Mesothelial cell of epicardium (in vitro differentiated cells): ENCODE measurements at places on chromosomes 7 and 10. TPM values are rescaled to one million over a fixed set of nuclear protein-coding genes. Genes with fewer than 3 reads are reported as not detected.

DNA sequence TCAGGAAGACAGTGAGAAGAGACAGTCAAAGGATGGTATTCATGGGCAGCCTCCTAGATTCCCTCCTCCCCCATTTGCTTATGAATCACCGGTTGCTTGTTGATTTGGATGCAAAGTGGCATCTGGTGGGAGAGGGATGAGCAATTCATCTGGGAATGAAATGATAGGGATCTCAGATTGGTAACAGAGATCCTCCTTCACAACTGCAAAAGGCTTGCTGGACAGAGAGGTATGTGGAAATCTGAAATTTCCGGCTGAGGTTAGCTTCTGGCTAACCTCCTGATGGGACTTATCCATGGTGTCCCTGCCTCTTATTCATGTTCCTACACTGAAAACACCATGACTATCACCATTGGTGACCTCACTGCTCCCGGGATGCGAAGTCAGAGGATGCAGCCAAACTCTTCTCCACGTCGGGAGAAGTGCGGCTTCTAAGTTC, 48.4 kb upstream of the PODXL start:
- no peaks in the 10 kb centered on the region for H3K27me3 ChIP-seq
- no peaks in the 10 kb centered on the region for H3K36me3 ChIP-seq
- peak overlapping the region; percentile 95 for H3K27ac ChIP-seq
- H3K4me1 ChIP-seq = peaks cover 69% of the 10 kb centered on the region
- no peak overlapping the region for H3K4me3 ChIP-seq

DNA sequence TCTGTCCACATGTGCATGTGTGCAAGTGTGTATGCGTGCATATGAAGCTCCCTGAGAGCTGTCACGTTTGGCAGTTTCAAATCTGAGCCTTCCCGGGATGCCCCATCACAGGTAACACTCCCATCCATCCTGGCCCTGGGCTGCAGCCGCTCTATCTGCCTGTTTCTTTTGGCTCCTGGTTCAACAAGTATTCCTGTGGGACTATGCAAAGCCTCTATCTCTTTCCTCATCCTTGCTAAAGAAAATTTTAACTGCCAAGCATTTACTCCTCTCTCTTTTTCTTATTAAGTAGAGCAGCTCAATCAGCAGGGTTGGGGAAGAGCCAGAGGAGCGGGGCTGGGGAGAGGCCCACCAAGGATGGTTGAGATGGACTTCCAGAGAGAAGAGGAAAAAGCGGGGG, 24.4 kb upstream of the PDCD4 start:
- H3K27ac ChIP-seq = peak overlapping the region; percentile 11
- no peak overlapping the region for H3K4me3 ChIP-seq

GRCh38 chr10:59976909-59977308, 70.6 kb upstream of the CCDC6 start:
- no peak overlapping the region for H3K27ac ChIP-seq
- H3K4me1 ChIP-seq = peaks cover 11% of the 10 kb centered on the region
- no peak for DNase-seq
- no peak overlapping the region for H3K4me3 ChIP-seq
- peaks cover 14% of the 10 kb centered on the region for H3K36me3 ChIP-seq
- no peaks in the 10 kb centered on the region for H3K27me3 ChIP-seq

- no peak overlapping the region for H3K4me3 ChIP-seq
- H3K27ac ChIP-seq = peak overlapping the region; percentile 33
- peaks cover 52% of the 10 kb centered on the region for H3K36me3 ChIP-seq
- H3K4me1 ChIP-seq = peaks cover 31% of the 10 kb centered on the region
- no peaks in the 10 kb centered on the region for H3K27me3 ChIP-seq
- no peak for DNase-seq
Observed at GRCh38 chr7:76352193-76352592, 6.6 kb downstream of the YWHAG start.

- peaks cover 47% of the 10 kb centered on the region for H3K36me3 ChIP-seq
Observed at GRCh38 chr7:141563956-141564623, 12.9 kb downstream of the AGK start.

- DNase-seq = no peak
- H3K4me3 ChIP-seq = no peak overlapping the region
- H3K27me3 ChIP-seq = no peaks in the 10 kb centered on the region
- H3K27ac ChIP-seq = peak overlapping the region; percentile 34
Observed at GRCh38 chr7:100567751-100568175, 5.9 kb downstream of the SAP25 start.

COL13A1 gene
- 12.6 to 14.4 TPM (median 14.1 TPM) in 3 replicates for total RNA-seq

EBLN1 gene
- not detected in 3 replicates for total RNA-seq

TSPAN14 gene
- total RNA-seq = 106 to 113 TPM (median 109 TPM) in 3 replicates

ITPRID1 gene
- not detected in 3 replicates for total RNA-seq

PKD2L1 gene
- 0.09 TPM in 1 of 3 replicates, not detected in the others for total RNA-seq

SPDYE11 gene
- total RNA-seq = 0.11 to 0.18 TPM in 2 of 3 replicates, not detected in the other

WEE2 gene
- total RNA-seq = 0.09 TPM in 1 of 3 replicates, not detected in the others

NYAP1 gene
- total RNA-seq = 8.2 to 8.5 TPM (median 8.4 TPM) in 3 replicates

CD36 gene
- 0.34 to 1.1 TPM (median 0.44 TPM) in 3 replicates for total RNA-seq

COX15 gene
- total RNA-seq = 52.0 to 53.0 TPM (median 52.6 TPM) in 3 replicates

CLDN4 gene
- 158 to 175 TPM (median 165 TPM) in 3 replicates for total RNA-seq

ACTL6B gene
- total RNA-seq = not detected in 3 replicates

LBX1 gene
- not detected in 3 replicates for total RNA-seq
